PC-9 (cell line): ENCODE measurements at places on chromosomes 5 and 9. TPM values are rescaled to one million over a fixed set of nuclear protein-coding genes. Genes with fewer than 3 reads are reported as not detected.
A peak's percentile ranks its signal among the peaks of the same experiment; 100 is the strongest.

GRCh38 chr9:124381170-124381945 lies 33.9 kb downstream of the PSMB7 start:
- no peak overlapping the region for H3K27ac ChIP-seq
- DNase-seq: no peak
- no peak overlapping the region for H3K4me3 ChIP-seq
- H3K4me1 ChIP-seq: peaks cover 7% of the 10 kb centered on the region
- H3K27me3 ChIP-seq: no peaks in the 10 kb centered on the region

GRCh38 chr9:121593066-121593465 lies 58.4 kb upstream of the DAB2IP start:
- DNase-seq: no peak
- H3K27ac ChIP-seq: no peak overlapping the region
- peaks cover 34% of the 10 kb centered on the region for H3K27me3 ChIP-seq
- no peak overlapping the region for H3K4me3 ChIP-seq

DNA sequence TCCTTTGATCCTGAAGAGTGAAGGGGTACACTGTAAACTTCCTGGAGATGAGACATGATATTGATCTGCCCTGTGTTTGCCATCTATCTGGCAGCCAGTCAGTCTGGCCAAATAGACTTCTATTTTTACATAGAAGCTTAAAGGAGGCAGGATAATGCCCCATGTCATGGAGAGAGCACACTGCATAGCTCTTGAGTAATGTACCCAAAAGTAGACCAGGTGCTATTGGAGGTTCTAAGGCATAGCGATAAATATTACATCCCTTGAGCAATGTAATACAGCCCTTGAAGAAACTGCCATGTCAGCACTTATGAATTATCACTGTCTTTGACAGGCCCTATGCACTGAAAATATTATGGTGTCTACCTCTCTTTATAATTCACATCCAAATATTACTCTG lies 131.8 kb downstream of the GHR start:
- H3K27ac ChIP-seq: no peak overlapping the region
- no peaks in the 10 kb centered on the region for H3K36me3 ChIP-seq
- peaks cover 17% of the 10 kb centered on the region for H3K27me3 ChIP-seq
- no peak for DNase-seq

DNA sequence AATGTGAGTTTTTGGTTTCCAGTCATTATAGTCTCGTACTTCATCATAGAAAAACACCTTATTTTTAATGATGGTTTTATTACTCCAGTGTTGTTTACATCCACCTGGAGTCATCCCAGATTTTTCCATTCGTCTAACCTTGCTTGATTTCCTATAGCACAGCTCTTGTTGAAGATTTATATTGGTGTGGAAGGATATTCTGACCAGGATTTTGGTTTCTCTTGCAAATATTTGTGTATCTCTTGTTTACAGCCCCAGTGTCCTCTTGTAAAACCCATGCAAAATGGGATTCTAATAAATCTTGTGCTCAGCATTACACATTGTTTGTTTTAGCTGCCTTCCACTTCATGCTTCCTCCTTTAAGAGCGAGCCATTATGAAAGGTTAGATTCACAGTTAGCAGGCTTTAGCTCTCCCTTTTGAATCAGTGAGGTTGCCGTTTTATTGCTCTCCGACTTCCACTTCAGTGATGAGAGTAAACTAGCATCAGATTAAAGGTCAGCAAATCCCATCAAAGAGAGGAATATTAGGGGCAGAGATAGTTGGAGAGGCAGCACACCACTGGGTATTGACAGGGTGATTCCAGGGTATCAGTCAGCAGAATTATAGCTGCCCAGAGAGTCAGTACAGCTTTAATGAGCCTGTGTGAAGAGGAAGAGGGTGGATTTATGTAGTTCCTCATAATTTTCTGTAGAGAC lies 157.1 kb downstream of the PBX3 start:
- H3K4me3 ChIP-seq: no peak overlapping the region
- H3K36me3 ChIP-seq: no peaks in the 10 kb centered on the region
- no peak for DNase-seq
- H3K27ac ChIP-seq: no peak overlapping the region
- H3K4me1 ChIP-seq: no peaks in the 10 kb centered on the region
- H3K27me3 ChIP-seq: no peaks in the 10 kb centered on the region

- H3K36me3 ChIP-seq: no peaks in the 10 kb centered on the region
- no peaks in the 10 kb centered on the region for H3K27me3 ChIP-seq
- no peak overlapping the region for H3K27ac ChIP-seq
Measured at GRCh38 chr9:35177520-35177919, 15.7 kb downstream of the UNC13B start.

- no peak overlapping the region for H3K27ac ChIP-seq
- no peaks in the 10 kb centered on the region for H3K36me3 ChIP-seq
- no peaks in the 10 kb centered on the region for H3K4me1 ChIP-seq
- no peak overlapping the region for H3K4me3 ChIP-seq
Measured at GRCh38 chr5:153352685-153353219, 137.7 kb upstream of the GRIA1 start.

DNA sequence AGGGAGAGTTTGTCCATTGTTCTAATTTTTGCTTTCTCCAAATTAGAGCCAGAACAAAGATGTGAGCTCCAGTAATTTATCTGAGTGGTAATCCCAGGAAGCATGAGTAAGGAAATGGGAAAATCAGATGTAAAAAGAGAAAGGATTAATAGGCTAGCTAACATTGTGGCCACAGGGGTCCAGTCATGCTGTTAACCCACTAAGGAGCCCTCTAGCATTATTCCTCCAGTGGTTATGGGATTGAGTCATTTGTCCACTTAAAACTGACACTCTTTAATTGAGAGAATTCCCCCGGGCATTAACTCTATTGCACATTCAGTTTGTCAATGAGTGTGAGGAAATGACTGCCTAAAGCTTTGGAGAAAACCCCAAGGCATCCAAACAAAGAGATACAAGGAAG lies 700.3 kb upstream of the TYRP1 start:
- DNase-seq: no peak
- no peaks in the 10 kb centered on the region for H3K27me3 ChIP-seq
- no peak overlapping the region for H3K27ac ChIP-seq
- H3K36me3 ChIP-seq: no peaks in the 10 kb centered on the region

- H3K4me1 ChIP-seq: no peaks in the 10 kb centered on the region
- H3K27ac ChIP-seq: no peak overlapping the region
- H3K4me3 ChIP-seq: no peak overlapping the region
- H3K27me3 ChIP-seq: no peaks in the 10 kb centered on the region
Measured at GRCh38 chr5:18397371-18397770, 763.1 kb downstream of the TAF11L14 start.

DNA sequence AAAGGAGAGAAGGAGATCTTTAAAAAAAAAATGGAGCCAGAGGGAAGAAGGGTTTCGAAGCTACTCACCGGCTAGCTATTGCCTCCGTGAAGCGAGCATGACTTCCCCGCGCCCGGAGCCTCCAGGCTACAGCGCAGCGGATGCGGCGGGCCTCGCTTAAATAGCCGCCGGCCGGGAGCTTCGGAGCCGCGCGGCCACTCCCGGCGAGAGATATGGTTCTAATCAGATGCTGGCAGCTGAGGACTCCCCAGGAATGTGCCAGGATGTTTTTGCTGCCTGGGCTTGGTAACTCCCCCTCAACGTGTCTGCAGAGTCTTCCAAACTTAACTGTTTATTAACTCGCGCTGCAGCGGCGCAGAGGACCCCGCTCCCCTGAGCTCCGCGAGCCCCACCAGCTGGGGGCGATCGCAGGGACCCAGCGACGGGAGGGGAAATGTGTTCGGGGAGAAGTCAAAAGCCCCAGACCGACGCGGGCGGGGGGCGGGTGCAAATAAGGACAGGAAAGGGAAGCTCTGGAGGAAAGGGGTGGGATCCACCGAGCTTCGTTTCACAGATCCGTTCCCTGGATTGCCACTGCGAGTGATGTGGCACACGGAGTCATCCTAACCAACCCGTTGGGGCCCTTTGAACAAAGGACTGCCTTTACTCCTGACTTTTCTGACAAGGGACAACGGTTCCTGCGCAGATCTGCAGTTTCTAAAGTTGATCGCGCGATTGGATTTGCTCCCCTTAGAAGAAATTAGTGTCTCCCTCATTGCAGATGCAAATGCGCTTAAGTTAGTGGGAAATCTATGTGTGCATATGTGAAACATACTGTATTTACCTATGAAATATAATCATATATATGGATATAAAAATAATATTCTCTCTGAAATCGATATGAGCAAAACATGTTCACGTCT lies at the start of gene DAB2:
Gene DAB2 (minus strand): TSS at position 245 of the 902 bp plus-strand sequence. CDS start 30,660 bp downstream, outside the sequence.
- H3K36me3 ChIP-seq: no peaks in the 10 kb centered on the region
- H3K27me3 ChIP-seq: no peaks in the 10 kb centered on the region
- H3K4me1 ChIP-seq: peaks cover 28% of the 10 kb centered on the region
- peak within 1 kb of the TSS; percentile 72 for H3K4me3 ChIP-seq

- H3K4me3 ChIP-seq: no peak overlapping the region
- H3K27ac ChIP-seq: no peak overlapping the region
- H3K27me3 ChIP-seq: no peaks in the 10 kb centered on the region
- no peaks in the 10 kb centered on the region for H3K36me3 ChIP-seq
- no peak for DNase-seq
Measured at GRCh38 chr9:77403239-77403638, 225.9 kb downstream of the VPS13A start.

GRCh38 chr9:93013856-93014582 lies 44.5 kb upstream of the SUSD3 start:
- no peaks in the 10 kb centered on the region for H3K4me1 ChIP-seq
- H3K36me3 ChIP-seq: peaks cover 5% of the 10 kb centered on the region
- DNase-seq: no peak
- H3K27me3 ChIP-seq: no peaks in the 10 kb centered on the region
- H3K4me3 ChIP-seq: no peak overlapping the region

DNA sequence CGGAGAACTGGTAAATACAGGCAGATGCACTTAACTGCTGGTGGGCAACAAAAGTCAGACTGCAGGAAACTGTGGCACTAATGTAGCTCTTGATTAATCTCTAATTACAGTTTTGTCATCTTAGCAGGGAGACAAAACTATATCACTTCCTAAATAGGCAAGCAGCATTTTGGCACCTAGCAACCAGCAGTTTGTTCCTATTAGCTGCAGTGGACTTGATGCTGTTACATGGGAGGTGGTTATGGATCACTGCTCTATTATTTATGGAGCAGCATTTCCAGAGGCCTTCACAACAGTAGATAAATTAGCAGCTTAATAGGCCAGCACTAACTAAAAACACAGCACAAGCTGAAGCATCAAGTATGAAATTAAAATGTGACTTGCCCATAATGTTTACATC lies 518.3 kb upstream of the ITGA1 start:
- no peaks in the 10 kb centered on the region for H3K4me1 ChIP-seq
- H3K27ac ChIP-seq: no peak overlapping the region
- no peaks in the 10 kb centered on the region for H3K27me3 ChIP-seq

- no peak for DNase-seq
- H3K4me1 ChIP-seq: 0 out of 2 replicates have a peak, but pooled peaks cover 8% of the 10 kb centered on the region
- no peak overlapping the region for H3K27ac ChIP-seq
- H3K36me3 ChIP-seq: no peaks in the 10 kb centered on the region
Measured at GRCh38 chr5:9455826-9456434, 89.9 kb downstream of the SEMA5A start.

GRCh38 chr5:35816881-35817521 lies 39.7 kb upstream of the IL7R start:
- H3K4me3 ChIP-seq: no peak overlapping the region
- no peaks in the 10 kb centered on the region for H3K27me3 ChIP-seq
- DNase-seq: peak; percentile 34

GRCh38 chr9:20479419-20480155 lies 142.7 kb downstream of the MLLT3 start:
- H3K27ac ChIP-seq: no peak overlapping the region
- H3K27me3 ChIP-seq: no peaks in the 10 kb centered on the region
- no peak for DNase-seq
- H3K36me3 ChIP-seq: no peaks in the 10 kb centered on the region

DNA sequence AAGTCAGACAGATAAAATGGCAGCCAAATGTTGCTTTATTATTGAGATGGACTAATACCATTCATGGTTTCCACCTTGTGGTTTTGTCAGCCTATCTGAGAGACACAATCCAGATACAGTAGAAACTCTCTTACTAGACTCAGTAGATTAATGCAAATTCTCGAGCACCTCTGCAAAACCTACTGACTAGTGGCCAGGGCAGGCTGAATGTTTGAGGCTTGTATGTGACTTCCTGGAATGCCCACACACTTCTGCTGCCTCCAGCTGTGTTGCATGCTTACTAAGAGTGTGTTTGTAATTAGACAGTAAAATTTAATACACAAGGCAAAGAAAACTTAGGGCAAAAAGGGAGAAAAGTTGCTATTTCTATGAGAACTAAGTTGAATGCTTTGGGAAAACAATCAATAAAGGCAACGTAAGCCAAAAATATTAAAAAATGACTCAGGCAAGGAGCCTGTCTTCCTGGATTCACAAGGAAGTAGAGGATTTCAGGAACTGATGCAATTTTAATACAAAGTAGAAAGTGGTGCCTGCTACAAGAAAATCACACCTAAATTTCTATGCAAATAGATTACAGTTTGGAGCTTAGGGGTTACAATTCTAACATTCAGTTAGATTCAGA lies 30.2 kb upstream of the CCNG1 start:
- no peak overlapping the region for H3K4me3 ChIP-seq
- H3K4me1 ChIP-seq: peaks cover 30% of the 10 kb centered on the region
- no peaks in the 10 kb centered on the region for H3K36me3 ChIP-seq
- 0 out of 2 replicates have a peak overlapping the region, but pooled peaks have one; percentile 33 for H3K27ac ChIP-seq

GRCh38 chr9:138098116-138098907 lies 220.7 kb downstream of the CACNA1B start:
- no peak overlapping the region for H3K4me3 ChIP-seq
- no peak overlapping the region for H3K27ac ChIP-seq
- H3K27me3 ChIP-seq: peaks cover 37% of the 10 kb centered on the region
- no peak for DNase-seq
- H3K4me1 ChIP-seq: no peaks in the 10 kb centered on the region

GRCh38 chr5:126855266-126855665 lies 78.3 kb downstream of the LMNB1 start:
- H3K36me3 ChIP-seq: no peaks in the 10 kb centered on the region
- DNase-seq: no peak
- H3K27me3 ChIP-seq: no peaks in the 10 kb centered on the region
- H3K27ac ChIP-seq: no peak overlapping the region
- no peaks in the 10 kb centered on the region for H3K4me1 ChIP-seq

- H3K4me3 ChIP-seq: no peak overlapping the region
- DNase-seq: peak; percentile 44
Measured at GRCh38 chr5:54217826-54218503, 92.4 kb downstream of the ARL15 start.

- no peaks in the 10 kb centered on the region for H3K36me3 ChIP-seq
- H3K27ac ChIP-seq: no peak overlapping the region
- no peaks in the 10 kb centered on the region for H3K27me3 ChIP-seq
- H3K4me1 ChIP-seq: peaks cover 30% of the 10 kb centered on the region
- no peak overlapping the region for H3K4me3 ChIP-seq
Measured at GRCh38 chr5:142716963-142717362, 31.1 kb upstream of the FGF1 start.

- H3K36me3 ChIP-seq: no peaks in the 10 kb centered on the region
- no peak overlapping the region for H3K27ac ChIP-seq
- H3K27me3 ChIP-seq: no peaks in the 10 kb centered on the region
- no peaks in the 10 kb centered on the region for H3K4me1 ChIP-seq
- no peak for DNase-seq
Measured at GRCh38 chr5:104611135-104611767, 1048.7 kb upstream of the NUDT12 start.

Gene PRLR
- not detected in 2 replicates for total RNA-seq

Gene C9orf50
- 0.38 TPM in 1 of 2 replicates, not detected in the other for total RNA-seq

Gene LEAP2
- total RNA-seq: 4.4 and 4.5 TPM in 2 replicates

Gene CCDC180
- 2.3 and 4.0 TPM in 2 replicates for total RNA-seq

Gene ISL1
- not detected in 2 replicates for total RNA-seq

Gene FASTKD3
- total RNA-seq: 17.6 and 20.6 TPM in 2 replicates

Gene SPOCK1
- total RNA-seq: 23.9 and 31.8 TPM in 2 replicates

Gene SUSD3
- 8.4 and 8.7 TPM in 2 replicates for total RNA-seq

Gene CDH12
- not detected in 2 replicates for total RNA-seq

Gene HMMR
- total RNA-seq: 83.9 and 94.5 TPM in 2 replicates

Gene SLC4A9
- 0.20 and 0.53 TPM in 2 replicates for total RNA-seq

Gene LCN15
- total RNA-seq: not detected in 2 replicates

Gene PRUNE2
- 0.20 TPM in 1 of 2 replicates, not detected in the other for total RNA-seq

Gene HTR1A
- total RNA-seq: not detected in 2 replicates
